Ovary (tissue), 10 donors: ENCODE measurements at places on chromosomes 7 and 10.

DNA sequence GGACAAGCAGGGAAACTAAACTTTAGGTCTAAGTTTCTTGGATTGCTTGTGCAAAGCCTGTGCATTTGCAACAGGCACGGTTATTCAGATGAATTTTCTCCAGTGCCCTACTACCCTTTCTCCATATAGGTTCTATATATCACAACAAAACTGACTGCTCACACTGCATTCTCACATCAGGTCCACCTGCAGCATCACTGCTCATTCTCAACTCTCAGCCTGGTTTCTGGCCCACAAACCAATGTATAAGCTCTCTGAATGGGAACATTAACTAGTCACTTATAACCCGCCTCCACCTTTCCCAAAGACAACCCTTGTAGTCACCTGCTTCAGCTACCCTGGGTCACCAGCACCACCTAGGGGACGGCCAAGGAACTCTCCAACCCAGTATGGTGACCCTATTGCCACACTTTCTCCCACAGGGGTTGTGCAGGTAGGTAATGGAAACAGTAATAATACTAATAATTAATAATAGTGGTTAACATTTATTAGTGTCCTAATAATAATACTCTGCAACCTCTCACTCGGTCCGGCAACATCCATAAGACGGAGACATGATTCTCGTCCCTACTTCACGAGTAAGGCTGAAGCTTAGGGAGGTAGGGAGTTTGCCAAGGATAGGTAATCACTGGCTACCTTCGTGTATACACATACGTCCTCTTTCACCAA is 97.3 kb downstream of the CLEC2L start:
- no peak for DNase-seq

DNA sequence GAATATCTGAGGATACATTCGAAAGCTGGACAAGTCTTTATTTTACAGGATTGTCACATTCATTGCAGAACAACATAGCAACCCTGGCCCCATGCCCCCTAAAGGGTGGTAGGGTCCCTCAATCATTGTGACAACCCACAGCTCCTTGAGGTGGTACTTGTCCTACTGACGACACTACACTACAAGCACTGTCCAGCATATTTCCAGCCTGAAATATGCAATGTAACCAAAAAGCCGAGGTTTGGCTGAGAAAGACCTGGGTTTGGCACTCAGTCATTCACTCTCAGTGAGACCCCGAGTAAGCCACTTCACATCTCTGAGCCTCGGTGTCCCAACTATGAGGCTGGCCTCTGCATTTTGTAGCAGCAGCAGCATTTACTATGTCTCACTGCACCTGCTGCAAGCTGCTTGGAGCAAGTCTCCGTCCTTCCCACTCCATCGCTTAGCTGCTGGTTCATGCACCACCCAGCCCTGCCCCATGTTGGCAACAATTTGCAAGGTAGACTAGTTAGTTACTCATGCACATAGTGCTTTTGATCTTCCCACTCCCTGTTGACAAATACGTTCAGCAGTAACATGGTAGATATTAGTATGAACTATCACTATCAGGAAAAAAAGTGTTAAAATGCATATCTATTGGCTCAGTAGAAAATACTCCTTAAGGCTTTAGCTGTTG is 43.6 kb upstream of the TNPO3 start:
- DNase-seq: no peak

- DNase-seq: no peak
Measured at GRCh38 chr10:117609796-117610170, 67.2 kb downstream of the EMX2 start.

DNA sequence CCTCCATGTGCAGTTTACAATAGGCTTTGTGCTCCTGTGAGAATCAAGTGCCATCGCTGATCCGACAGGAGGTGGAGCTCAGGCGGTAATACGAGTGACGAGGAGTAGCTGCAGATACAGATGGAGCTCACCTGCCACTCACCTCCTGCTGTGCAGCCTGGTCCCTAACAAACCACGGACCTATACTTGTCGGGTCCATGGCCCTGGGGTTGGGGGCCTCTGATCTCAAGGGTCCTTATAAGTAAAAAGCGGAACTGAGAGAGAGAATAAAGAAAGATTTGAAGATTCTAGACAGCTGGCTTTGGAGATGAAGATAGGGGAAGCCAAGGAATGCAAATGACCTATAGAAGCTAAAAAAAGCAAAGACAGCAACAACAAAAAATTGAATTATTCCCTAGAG is 130.6 kb downstream of the PLXDC2 start:
- no peak for DNase-seq

DNA sequence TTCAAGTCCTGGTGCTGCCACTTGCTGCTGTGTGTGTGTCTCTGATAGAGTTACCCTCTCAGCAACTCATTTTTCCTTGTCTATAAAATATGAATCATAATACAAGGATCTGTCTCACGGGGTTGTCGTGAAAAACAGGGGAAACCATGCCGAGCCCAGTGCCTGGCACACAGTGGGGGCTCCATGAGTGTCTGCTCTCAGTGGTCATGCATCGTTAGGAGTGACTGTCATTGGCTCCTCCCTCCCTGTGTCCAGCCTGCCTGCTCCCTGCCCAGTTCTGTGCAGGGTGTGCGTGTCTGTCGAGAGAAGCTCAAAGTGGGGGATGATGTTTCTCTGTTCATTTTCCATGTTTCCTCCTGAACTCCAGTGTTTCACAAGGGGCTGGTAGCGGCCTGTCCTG is 83.6 kb upstream of the LRRC4 start:
- no peak for DNase-seq

DNA sequence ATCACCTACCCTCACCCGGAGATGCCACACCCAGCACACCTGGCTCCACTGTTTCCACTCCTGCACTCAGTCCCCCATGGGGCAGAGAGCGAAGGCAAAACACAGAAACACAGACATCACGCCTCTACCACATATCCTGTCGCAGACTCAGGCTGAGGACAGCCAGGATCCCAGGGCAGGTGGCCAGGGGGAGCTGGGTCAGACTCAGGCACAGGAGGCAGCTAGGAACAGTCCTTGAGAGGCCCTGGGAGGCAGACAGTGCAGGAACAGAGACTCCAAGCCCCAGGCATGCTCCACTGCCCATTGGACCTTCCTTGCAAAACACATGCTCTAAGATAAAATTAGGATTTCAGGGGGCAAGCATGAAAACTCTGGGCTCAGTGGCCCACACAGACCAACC is 154.4 kb upstream of the C7orf33 start:
- no peak for DNase-seq

GRCh38 chr7:15932318-15932717 is 245.8 kb upstream of the MEOX2 start:
- no peak for DNase-seq

- DNase-seq: no peak
Measured at GRCh38 chr7:116527521-116527920, 2.7 kb downstream of the CAV1 start.

DNA sequence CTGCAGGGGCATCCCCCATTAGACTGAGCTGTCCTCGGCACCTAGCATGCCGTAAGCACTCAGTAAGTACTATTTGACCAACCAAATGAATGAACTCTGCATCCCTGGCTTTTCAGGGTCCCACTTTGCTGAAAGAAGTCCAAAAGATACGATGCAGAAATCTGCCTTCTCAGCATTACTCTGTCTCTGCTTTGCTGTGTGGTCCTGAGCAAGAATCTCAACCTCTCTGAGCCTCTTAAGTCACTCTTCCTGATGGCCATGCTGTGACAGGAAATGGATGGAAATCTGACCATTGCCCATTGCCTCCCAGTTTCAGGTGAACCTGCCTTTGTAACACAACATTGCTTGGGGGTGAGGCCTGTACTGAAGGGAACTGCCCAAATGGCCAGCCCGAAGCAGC is 48.0 kb downstream of the GPAM start:
- DNase-seq: no peak

GRCh38 chr10:98224509-98224908 is 43.5 kb downstream of the LOXL4 start:
- DNase-seq: no peak

- no peak for DNase-seq
Measured at GRCh38 chr10:15333909-15334649, 37.0 kb downstream of the FAM171A1 start.

- no peak for DNase-seq
Measured at GRCh38 chr10:124616836-124617130, 127.4 kb downstream of the FAM53B start.

GRCh38 chr10:132145002-132145401 is 41.7 kb upstream of the DPYSL4 start:
- peak; percentile 20 for DNase-seq

DNA sequence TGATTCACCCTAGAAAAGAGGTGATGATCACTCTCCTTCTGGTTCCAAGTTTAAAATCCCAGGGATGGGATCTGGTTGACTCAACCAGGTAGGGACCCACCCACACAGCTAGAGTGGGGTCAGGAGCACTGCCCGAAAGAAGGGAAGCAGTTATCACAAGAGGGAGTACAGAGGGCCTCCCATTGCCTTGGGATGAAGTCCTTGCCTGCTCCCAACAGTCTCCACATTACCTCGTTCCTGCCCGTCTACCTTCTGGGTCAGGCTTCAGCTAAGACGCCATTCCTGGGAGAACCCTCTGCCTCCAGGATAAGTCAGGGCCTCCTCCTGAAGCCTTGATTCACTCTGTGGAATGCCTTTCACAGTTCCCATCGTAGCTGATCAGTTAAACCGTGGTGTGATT is 23.8 kb downstream of the ZMIZ2 start:
- no peak for DNase-seq

DNA sequence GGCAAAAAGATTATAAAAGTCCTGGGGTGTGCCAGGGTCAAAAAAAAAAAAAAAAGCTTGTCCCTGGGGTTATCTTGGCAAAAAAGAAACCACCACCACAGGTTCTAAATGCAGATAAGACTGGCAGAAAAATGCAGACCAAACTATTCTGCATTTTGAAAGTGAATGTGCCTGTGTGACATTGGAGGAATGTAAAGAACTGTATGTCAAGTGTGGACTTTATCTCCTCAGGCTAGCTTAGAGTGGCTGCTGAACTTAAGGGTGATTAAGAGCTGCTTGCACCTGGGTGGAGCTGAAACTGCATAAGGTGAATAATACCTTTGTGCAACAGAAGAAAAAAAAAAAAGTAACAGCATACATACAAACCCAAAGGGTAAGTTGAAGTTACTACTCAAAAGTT is 1.3 kb upstream of the NAPEPLD start:
- no peak for DNase-seq

- no peak for DNase-seq
Measured at GRCh38 chr7:22879280-22879679, 56.6 kb upstream of the TOMM7 start.

- no peak for DNase-seq
Measured at GRCh38 chr10:58269782-58270290, 874 bp downstream of the CISD1 start.

DNA sequence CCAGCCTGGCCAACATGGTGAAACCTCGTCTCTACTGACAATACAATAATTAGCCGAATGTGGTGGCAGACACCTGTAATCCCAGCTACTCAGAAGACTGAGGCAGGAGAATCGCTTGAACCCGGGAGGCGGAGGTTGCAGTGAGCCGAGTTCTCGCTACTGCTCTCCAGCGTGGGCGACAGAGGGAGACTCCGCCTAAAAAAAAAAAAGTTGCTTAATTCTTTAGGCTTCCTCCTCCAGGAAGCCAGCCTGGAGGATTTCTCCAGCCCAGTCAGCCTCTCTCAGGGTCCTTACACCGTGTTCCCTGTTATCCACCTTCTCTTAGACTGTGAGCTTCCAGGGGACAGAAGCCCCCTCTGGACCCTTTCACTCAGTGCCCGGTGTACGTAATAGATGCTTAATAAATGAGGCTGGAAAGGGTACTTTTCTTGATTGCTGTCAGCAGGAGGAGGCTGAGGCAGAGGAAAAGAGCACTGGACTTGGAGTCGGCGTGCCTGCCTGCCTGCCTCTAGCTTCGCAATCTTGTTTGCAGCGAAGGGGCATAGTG is 16.4 kb upstream of the NODAL start:
- DNase-seq: no peak

- DNase-seq: no peak
Measured at GRCh38 chr7:156461881-156462665, 178.5 kb upstream of the RNF32 start.

- DNase-seq: no peak
Measured at GRCh38 chr10:87706731-87707130, 47.1 kb downstream of the PAPSS2 start.

GRCh38 chr10:115063701-115064658 is 29.2 kb upstream of the ATRNL1 start:
- no peak for DNase-seq

- DNase-seq: no peak
Measured at GRCh38 chr10:27197980-27198620, 42.5 kb downstream of the ACBD5 start.

DNA sequence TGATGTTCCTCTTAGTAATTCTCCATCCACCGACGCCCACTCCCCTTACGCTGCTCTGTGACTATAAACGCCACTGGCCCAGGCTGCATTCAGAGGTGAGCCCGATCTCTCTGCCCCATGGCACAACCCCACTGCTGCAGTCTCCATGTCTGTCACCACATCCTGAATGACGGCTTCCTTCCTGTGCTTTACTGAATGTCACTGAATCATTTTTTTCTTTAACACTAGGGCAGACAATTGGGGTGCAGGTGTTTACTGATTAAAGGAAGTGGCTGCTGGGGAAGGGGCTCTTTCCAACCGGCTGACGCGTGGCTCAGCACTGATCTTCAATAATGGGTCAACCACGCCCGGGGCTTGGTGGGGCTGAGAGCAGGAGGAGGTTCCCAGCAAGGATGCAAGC is 208.3 kb downstream of the USP6NL start:
- DNase-seq: no peak

- no peak for DNase-seq
Measured at GRCh38 chr7:127251036-127251464, 1.7 kb downstream of the GRM8 start.

GRCh38 chr7:69162931-69163670 is 435.2 kb upstream of the AUTS2 start:
- DNase-seq: no peak

DNA sequence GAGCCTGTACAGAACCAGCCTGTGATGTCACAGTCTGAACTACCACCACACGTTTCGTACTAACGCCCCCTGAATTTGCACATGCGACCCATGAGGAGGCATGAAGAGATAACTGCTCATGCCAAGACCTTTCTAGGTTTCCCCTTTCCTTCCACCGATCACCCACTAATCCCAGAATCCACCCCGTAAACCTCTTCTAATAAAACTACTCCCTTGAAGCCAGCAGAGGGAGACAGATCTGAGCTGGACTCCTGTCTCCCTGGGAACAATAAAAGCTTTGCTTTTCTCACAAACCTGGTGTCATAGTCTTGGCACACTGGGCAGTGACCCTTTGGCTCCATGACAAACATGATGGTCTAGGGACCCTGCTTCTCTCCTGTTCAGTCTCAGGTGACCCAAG is 144.5 kb downstream of the FRMD4A start:
- DNase-seq: no peak
